NCI-H2029 (cell line): ENCODE measurements at places on chromosomes 2 and 18.

DNA sequence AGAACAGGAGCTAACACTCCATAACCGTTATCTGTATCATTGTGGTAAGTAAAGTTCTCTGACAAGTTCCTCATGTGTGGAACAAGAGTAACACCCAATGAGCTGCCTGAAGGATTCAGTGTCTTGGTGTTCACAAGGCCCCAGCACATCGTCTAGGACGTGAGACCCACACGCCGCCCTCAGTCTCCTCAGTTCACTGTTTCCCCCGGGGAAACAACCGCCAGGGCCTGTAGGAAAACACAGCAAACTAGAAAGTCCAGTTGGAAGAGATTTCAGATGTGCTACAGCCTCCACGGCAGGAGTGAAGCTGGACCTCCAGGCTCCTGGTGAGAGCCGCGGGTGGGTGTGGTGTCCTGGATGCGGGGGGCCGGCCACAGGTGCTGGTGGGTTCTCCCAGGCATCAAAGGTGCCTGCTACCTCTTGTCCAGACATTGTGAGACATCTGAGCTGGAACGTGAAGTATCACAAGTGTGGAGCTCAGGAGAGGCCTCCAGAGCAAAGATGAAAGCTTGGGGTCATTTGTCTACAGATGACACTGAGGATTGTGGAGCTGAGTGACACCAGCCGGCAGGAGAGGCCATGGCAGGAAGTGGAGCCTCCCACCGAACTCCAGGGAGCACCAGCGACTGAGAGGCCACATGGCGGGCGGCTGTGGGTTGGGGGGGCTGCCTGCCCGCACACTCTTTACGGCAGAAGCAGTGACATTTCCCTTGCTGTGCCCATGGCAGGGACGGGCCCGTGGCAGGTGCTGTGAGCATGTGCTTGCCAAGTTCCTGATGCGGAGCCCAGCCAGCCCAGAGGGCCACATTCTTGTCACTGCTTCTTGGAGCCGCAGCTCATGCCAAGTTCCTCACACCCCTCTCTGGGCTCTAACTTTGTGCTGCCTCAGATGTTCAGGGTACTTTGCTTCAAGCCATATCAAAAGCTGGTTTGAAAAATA lies 131.2 kb downstream of the TMEM18 start:
- no peak for DNase-seq

- DNase-seq = no peak
Observed at GRCh38 chr2:148906124-148906523, 31.1 kb downstream of the KIF5C start.

GRCh38 chr2:44453259-44453658 lies 91.5 kb downstream of the CAMKMT start:
- DNase-seq = no peak

GRCh38 chr2:109694190-109694589 lies 80.0 kb downstream of the SOWAHC start:
- DNase-seq = no peak

DNA sequence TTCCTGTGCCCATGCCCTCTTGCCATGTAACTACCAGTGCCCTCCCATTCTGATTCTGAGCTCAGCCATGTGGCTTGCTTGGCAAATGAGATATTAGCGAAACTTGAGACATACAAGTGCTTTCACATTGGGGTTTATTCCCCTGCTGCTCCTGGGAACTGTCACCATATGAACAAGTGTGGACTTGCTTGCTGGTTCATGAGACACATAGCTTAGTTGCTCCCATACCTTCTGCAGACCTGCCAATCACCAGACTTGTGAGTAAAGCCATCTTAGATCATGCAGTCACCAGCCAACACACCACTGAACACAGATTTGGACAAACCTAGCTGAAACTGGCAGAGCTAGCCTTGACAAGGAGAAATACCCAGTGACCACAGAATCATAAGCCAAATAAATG lies 155.1 kb downstream of the SS18 start:
- no peak for DNase-seq
